GM12891 (cell line): ENCODE measurements at places on chromosomes 6 and 20.

GRCh38 chr6:27693766-27694546 is 218.2 kb downstream of the OR2B2 start:
- no peak for DNase-seq

DNA sequence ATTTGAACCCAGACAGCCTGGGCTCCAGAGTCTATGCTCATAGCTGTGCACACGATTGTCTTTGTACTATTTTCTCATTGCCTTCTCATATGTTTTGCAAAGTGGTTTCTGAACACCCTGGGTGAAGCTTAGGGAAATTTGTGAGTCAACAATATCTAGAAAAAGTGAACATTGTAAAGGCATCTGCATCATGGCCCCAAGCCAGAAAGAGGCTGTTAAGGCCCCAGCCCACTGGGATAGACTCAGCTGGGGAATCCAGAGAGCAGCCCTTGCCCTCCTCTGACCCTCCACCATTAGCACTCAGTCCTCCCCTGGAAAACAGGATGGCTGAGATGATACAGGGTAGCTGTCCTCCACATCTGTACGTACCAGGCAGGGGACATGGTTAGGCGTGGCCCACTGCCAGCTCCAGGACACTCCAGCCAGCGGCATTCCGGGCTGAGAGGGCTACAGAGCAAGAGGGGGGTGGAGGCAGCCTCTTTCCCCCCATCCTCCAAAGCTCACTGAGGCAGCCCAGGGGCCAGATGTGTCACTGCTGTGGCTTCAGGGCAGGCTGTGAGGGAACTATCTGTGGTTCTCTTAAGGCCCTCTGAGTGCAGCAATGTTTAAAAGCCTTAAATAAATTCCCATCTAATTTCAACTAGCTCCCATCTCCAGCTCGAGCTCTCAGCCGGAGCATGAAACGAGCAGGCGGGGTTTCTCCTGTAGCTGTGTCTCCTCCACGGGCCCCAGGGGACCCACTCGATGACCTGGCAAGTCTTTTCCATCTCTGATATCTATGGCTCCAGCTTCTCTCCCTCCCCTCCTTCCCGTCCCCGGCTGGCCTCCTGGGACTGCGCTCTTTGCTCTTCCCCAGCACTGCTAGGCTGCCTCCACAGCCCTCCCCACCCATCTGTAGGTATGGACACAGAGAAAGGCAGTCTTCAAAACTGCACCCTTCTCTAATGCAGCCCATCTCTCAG is 209.4 kb upstream of the LRFN2 start:
- DNase-seq: no peak

DNA sequence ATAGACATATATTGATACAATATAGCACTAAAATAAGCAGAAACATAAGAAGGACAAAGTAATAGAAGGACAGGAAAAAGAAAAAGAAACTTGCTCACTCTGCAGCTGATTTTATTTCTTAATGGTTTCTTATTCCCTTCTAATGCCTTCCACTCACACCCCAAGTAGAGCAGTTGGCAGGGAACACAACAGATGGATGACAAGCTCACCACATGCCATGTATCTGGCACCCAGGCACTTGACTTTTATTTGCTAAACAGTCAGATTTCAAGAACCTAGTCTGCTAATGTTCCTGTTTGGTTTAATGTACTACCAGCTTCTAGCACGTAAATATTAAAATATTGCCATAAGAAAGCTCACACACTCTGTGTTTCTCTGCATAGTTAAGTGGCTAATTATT is 87.1 kb downstream of the COL19A1 start:
- no peak for DNase-seq

DNA sequence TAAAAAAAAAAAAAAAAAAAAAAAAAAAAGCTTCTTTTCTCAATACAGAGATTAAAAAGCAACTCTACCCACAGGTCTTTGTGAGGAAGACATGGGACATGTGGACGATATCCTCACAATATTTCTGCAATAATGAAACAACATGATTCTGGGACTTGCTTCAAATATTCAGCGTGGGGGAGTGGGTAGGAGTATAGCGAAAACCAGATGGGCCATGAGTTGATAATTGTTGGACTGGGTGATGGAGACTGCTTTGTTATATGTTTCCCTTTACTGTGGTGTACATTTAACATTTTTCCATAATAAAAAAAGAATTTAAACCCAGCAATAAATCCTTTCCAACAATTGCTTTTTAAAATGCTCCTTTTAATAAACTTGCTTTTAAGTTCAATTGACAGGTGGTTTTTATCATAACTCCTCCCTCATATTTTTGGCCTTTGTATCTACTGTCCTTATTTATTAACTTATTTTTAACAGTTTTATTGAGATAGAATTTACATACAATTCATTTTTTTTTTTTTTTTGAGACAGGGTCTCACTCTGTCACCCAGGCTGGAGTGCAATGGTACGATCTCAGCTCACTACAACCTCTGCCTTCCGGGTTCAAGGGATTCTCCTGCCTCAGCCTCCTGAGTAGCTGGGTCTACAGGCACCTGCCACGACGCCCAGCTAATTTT is 40.4 kb upstream of the ARFGEF2 start:
- DNase-seq: no peak

- DNase-seq: no peak
Observed at GRCh38 chr6:38974389-38975151, 74.0 kb upstream of the GLP1R start.

DNA sequence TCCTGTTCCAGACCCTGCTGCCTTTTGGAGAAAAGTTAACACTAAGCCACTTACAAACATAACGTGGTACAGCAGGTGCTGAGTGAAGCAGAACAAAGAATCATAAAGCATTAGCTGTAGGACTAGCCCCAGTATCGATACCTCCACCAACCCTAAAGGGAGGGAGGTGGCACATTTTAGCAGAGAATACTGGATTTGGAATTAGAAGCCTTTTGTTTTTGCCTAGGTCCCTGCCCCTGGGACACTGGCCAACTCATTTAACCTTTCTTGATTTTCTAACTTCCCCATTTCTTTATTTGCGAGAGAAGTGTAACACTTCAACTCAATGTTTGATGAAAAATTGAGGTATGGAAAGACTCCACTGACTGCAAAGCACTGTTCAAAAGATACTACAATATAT is 93.5 kb downstream of the B3GAT2 start:
- no peak for DNase-seq

DNA sequence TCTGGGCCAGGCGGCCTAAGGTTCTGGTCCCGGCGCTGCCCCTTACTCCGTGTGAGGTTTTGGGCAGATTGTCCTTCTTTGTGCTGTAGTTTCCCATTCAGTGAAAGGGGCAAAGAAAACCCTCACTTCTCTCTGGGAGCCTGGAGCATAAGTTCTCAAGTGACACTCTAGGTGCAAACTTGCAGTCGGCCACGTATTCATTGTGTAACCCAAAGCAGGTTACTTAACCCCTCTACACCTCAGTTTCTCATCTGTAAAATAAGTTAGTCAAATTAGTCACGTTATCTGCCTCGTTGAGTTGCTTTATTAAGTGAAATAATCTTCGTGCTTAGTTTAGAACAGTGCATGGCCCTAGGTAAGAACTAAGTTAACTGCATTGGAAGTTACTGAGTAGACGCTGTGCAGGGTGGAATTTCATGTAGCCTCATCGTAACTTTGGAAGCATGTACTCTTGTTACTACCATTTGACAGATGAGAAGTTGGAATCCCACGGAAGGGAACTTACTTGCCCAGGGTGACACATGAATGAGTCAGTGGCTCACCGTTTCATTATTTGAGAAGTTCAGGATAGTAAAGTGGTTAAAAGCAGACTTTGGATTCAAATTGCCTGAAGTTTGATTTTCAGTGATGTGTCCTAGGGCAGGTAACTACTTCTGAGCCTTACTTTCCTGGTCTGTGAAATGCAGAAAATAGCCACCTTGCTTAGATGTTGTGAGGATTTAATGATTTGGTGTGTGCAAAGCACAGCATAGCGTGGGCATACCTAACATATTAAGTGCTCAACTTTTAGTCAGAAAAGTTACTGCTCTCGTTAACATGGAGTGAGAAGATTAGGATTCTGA is 556 bp upstream of the MROH8 start:
- DNase-seq: no peak

GRCh38 chr20:7240490-7240889 is 473.0 kb downstream of the BMP2 start:
- no peak for DNase-seq

DNA sequence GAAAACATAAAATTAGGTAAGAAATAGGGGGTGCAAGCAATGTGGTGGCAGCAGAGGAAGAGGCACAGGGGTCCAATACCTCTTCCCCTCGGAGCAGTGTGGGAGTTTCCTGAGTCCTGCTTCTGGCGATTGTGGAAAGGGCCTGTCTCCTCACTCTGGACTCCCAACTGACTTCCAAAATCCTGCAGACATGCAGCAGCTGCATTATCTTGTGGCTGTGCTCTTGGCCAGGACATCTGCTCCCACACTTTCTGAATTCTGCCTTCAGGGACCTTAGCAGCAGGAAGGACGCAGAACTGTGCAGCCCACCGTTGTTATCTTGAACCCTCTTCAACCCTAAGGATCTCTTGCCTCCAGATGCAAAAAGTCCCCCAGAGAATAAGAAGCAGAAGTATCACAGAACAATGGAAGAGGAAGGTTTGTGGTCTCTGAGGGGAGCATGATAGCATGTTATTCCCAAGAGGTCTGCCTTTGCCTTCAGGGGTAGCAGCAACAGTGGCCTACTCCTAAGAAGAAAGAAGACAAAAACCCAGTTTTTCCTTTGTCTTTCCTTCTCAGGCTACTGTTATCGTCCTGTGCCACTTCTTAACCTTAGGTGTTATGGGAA is 102.5 kb upstream of the EMILIN3 start:
- no peak for DNase-seq

DNA sequence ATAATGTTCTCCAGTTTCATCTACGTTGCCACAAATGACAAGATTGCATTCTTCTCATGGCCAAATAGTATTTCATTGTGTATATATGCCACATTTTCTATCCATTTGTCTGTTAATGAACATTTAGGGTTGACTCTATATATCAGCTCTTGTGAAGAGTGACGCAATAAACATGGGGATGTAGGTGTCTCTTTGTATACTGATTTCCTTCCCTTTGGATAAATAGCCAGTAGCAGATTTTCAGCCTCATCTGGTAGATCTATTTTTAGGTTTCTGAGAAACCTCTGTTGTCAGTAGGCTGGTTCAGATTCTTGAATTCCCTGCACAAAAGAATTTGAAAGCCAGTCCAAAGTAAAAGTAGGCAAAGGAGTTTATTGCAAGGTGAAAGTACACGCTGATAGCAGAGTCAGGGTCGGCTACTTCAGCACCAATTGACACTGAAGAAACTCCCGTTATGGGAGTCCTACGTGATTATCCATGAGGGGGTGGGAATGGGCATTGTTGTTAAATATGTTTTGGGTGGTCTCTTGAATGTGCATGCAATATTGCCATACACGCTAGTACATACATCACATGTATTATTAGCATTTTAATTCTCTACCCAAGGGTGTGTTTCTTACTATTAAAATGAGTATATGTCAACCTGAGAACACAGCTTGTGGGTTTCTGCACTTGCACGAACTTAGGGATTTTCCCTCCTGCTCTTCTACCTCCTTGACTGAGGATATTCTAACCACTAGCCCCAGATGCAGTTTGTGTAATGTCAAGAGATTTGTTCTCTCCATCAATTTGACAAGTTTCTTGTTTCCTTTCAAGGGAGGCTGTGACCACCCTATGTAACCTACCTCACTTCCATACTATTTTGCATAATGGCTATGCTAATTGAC is 14.4 kb upstream of the SLC17A2 start:
- no peak for DNase-seq

DNA sequence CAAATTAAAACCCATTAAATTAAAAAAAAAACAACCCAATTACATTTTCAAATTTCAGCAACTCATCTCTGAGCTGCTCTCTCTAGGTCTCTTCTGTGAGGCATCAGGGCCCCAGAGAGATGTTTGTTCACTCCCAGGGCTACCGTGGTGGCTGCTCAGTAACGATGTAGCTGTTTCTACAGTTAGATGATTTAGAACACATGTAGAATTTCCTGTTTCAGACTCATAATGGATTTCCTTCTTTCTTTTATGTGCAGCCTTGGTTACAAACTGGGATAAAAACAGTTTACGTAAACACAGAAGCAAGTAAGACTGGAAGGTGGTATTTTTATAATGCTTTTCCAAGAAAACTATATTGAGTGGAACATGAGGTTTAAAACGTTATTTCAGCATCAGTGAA is 116.1 kb upstream of the CCN2 start:
- no peak for DNase-seq

- DNase-seq: no peak
Observed at GRCh38 chr6:8175046-8175777, 72.9 kb upstream of the EEF1E1 start.

DNA sequence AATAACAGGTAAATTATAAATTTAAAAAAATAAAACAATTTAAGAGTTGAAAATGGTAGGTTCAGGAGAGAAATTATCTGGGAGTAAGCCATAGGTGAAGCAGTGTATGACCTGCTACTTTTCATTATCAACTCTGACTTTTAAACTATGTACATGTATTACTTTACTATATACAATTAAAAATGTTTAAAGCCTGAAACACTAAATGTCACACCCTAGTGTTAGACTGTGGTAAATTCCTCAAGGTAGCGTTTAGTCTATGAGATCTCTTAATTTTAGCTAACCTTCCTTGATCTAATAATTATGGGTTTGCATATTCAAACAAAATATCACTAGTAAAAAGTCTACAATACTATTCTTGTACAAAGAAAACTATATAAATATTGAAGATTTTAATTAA is 22.3 kb upstream of the TBC1D32 start:
- DNase-seq: no peak

DNA sequence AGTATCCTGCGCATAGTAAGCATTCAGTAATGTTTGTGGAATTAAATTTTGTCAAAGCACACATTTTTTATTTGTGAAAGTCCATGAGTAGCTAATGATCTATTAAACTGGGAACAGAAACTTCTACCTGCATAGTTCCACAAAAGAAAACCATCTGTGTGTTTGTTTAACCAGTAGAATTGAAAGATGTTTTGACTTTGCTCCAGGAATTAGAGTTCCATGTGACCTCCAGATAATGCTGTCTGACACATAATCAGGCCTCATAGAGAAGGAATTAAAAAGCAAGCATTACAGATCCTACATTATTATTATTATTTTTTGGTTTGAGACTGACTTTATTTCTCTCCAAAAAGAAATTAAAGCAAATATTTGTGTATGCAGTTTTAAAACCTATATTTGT is 126.5 kb downstream of the PACRG start:
- DNase-seq: no peak

DNA sequence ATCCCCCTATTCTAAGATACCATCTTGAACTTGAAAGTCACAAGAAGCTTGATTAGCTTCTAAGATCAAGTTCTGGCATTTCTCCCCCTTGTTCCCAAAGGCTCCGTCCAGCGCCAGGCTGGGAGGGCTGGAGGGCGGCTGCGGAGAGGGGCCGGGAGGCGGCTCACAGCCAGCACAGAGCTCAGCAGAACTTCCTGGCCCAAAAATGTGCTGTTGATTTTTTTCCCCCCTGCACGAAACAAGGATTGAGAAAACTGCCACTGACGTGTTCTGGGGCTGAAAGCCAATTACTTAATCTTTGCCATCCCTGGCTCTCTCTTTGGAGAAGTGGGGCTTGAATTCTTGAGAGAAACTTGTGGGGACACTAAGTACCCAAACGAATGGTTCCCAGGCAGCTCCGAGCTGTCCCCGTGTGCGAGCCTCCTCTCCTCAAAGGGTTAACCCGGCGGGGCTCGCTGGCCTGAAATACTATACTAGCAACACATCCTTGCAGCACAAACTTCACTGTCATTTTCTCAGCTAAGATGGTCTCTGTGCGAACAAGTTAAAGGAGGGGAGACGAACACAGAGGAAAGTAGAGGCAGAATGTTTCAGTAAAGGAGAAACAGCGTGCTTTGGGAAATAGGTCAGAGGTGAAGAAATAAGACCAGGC is 452 bp downstream of the TRAF3IP2 start:
- peak; percentile 17 for DNase-seq
